ENCODE measurements at places on chromosomes 5 and 9. TPM values are rescaled to one million over a fixed set of nuclear protein-coding genes. Genes with fewer than 3 reads are reported as not detected.
A peak's percentile ranks its signal among the peaks of the same experiment; 100 is the strongest.

Gene IRX4
- not detected for polyA plus RNA-seq

Gene KCNMB1
- 0.15 TPM for polyA plus RNA-seq

Gene HRCT1
- 7.0 TPM for polyA plus RNA-seq

Gene OR4F3
- polyA plus RNA-seq, result not detected

Gene STPG3
- not detected for polyA plus RNA-seq

Gene OXCT1
- 12.8 TPM for polyA plus RNA-seq

Gene BARHL1
- polyA plus RNA-seq, result not detected

Gene PTPN3
- 0.03 TPM for polyA plus RNA-seq

Gene CDK7
- 24.6 TPM for polyA plus RNA-seq

GRCh38 chr9:123228967-123229366 lies 39.4 kb downstream of the STRBP start:
- DNase-seq, result no peak

DNA sequence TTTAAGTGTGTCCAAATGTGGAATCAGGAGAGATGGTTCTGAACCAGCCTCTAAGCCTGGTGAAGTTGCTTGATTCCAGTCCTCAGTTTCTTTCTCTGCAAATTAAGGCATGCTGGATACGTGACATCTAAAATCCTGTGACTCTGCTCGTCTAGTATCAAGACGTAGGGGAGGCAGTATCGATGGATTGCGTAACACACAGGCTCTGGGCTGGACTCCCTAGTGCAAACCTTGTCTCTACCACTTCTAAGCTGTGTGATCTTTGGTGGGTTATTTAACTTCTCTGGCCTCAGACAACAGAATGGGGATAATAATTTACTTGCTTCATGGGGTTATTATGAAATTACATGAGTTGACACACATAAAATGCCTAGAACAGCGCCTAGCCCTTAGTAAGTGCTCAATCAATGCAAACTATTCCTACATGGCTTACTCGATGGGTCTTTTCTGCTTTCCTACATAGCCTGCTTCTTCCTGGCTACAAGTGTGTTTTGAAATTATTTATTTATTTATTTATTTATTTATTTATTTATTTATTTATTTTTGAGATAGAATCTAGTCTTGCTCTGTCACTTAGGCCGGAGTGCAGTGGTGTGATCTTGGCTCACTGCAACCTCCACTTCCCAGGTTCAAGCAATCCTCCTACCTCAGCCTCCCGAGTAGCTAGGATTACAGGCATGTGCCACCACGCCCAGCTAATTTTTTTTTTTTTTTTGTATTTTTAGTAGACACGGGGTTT lies 102.1 kb downstream of the EGFLAM start:
- no peak for DNase-seq

DNA sequence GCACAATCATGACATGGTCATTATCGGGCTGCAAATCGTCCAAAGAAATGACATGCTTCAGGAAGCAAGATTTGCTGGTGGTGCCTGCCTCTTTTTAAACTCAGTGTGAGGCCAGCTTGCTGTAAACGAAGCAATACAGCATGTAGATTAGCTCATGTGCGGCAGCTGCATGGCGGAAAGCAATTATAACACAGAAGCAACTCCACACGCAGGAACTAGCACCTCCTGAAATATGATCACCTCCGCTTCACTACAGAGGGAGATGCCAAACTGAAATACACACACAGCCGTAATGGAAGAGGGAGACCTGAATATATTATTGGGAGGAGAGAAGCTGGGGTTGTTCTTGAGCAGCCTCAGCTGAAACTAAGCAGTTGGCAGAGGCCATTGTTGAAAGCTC lies 312.5 kb downstream of the PSAT1 start:
- no peak for DNase-seq

DNA sequence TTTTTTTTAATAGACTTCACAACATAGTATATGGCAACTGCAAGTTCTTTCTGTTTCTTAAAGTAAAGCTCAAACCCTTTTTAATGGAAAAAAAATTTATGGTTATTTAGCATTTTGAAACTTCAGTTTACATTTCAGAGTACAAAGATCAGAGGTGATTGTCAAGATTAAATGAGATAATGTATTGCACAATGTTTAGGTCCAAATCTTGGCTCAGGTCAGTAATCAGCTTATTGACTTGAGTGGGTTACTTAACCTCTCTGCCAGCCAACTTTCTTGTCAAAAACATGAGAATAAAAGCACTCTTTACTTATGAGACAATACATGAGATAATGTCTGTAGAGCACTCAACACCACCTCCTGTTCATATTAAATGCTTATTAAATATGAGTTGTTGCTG lies 345.1 kb upstream of the PTPRD start:
- no peak for DNase-seq

DNA sequence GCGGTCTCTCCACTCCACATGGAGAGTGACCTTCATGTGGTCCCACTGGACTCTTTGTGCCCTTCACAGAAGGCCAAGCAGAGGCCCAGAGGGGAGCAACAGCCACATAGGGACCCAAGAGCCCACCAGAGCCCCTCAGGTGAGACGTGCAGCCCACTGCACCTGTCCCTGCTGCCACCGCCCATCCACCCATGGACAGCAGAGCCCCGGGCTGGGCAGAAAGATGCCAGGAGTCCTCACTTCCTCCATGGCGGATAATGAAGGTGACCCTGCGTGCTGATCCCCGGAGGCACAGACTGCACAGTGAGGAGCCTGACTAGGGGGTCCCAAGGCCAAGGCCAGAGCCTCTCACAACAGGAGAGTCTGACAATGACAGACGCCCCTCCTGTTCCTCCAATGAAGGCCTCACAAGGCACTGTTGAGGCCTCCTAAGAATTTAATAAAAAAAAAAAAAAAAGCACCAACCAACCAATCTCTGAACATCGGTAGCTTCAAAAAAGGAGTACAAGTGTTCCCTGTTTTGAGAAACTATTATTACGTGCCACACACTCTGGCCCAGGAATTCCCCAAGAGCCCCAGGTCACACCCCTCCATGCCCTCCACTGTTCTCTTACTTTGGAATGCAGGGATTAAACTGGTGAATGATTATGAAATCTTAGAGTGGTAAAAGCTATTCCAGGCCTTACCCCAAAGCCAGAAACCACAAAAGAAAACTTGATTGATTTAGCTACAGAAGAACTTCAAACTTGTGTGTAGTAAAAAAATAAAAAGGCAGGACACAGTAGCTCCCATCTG lies 2.8 kb upstream of the PPP1R26 start:
- no peak for DNase-seq

DNA sequence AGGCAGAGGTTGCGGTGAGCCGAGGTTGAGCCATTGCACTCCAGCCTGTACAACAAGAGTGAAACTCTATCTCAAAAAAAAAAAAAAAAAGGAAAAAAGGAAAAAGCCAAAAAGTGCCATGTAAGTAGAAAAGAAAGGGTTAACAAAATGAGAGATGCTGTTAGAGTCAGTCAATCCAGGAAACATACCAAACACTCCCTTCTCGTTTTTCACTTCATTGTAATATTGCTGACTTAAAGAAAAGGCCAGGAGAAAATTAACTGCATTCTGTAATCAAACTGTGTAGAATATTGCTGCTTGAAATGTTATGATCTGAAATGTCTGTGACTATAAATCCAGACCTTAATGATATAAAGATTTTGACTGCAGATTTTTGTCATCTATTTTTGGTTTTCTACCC lies 379.1 kb downstream of the ENC1 start:
- DNase-seq, result no peak

DNA sequence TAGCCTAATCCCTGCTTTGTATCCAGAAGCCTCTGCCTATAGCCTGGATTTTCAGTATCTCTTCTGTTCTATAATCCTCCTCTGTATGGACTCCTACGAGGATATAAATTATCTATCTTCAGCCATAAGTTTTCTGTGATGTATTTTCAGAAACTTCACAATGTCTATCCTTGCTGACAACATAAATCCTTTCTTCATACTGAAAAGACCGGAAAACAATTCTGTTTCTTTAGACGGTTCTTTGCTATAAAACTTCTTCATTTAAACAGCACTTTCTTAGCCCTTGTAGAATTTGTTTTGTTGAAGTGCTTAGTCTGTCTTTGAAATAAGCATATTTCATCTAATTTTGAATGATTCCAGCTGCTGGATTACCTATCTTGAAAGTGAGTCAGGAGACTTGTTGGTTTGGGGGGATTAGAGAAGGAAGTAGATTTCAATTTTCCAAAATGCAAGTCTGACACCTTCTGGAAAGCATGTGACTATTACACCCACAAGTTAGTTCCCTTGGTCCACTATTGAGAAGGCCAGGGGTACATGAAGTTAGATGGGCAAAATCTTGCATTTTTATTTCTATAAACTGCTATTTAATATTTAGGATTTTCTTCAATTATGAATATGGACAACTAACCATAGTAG lies 96.3 kb upstream of the RANBP3L start:
- no peak for DNase-seq

DNA sequence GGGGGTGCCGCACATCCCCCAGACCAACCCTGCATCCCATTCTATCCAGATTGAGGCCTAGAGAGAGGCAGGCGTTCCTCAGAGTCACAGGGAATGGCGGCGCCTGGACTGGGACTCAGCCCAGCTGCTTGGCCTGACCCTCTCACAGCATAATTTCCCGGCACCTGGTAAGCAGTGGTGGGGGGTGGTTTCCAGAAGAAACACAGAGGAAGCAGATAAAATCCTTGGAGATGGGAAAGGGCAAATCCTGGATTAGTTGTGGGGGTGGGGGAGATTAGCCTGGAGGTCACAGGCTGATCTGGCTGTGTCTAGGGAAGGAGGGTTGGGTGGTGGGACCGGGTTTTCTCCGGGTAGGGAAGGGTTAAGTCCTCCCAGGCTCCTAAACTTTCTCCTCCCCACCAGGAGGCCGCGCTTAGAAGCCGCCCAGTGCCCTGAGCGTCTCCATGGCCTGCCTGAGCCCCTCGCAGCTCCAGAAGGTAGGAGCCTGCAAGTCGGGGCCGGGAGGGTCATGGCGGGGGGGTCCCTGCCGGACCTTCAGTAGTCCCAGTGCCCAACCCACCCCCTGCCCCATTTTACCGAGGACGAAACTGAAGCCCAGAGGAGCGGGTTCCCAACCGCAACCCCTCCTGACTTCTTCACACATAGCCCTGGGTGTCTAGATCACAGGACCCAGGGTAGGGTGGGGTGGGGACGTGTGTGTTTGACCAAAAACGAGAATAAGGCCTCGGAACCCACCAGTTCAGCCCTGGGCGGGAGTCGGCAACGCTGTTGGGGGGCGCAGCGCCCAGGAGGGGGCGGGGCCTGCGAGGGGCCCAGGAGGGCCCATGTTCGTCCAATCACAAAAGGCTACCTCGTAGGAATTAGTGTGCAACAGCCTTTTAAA lies 1.3 kb downstream of the PHYHD1 start:
- peak; percentile 37 for DNase-seq

- peak; percentile 20 for DNase-seq
These were observed 4.2 kb upstream of the UGT3A2 start for GRCh38 chr5:36070687-36071571.

DNA sequence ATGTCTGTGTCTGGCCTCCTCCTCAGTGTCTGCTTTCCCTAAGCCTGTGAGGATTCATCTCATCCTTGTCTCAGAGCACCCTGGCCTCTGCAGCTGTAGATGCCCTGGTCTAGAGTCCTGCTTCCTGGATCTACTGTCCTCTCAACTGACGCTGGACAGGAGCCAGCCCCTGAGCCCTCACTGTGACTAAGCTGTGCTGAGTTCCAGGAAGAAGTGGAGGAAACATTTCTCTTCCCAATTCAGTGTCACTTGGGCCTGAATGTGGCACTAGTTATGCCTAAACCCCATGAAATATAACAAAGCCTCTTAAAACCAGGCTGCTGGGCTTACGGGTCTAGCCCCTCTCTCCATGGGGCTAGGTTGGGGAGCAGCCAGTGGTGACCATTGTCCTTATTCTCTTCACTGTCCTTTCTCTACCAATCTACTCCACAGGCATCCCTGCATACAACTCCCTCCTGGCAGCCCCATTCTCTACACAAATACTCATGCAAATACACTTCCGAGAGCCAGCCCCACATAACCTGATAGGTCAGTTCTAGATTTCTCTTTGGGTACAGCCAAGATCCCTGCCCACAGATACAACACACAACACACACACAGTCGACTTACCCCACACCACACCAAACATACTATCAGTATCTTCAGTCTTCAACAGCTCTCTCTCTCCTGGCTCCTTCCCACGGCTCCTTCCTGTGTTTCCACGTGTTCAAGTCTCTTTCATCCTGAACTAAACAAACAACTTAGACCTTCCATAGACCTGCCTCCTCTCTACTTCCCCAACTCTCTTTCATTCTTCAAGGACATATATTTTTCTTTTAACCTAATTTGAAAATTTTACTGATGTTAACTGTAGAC lies 220.8 kb downstream of the SNX18 start:
- DNase-seq, result peak; percentile 15

- DNase-seq, result no peak
These were observed 49.9 kb downstream of the PTPN3 start for GRCh38 chr9:109448223-109448622.

GRCh38 chr9:91349115-91349555 lies 12.6 kb downstream of the AUH start:
- no peak for DNase-seq

DNA sequence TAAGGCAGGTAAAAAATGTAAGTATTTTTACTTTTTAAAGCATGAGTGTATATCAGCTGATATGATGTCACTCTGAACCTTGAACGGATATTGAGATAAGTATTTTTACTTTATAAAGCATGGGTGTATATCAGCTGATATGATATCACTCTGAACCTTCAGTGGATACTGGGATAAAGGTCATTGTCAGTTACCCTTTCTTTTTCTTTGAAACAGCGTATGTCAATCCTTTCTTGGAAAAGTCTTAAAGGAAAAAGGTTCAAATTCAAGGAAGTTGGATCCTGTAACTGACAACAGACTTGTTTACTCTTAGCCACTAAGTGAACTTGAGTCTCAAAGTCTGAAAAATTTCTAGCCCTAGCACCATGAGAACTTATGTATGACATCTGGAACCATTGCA lies 61.7 kb upstream of the IFNK start:
- DNase-seq, result no peak

GRCh38 chr5:169067751-169068173 lies 233.2 kb downstream of the SLIT3 start:
- no peak for DNase-seq

DNA sequence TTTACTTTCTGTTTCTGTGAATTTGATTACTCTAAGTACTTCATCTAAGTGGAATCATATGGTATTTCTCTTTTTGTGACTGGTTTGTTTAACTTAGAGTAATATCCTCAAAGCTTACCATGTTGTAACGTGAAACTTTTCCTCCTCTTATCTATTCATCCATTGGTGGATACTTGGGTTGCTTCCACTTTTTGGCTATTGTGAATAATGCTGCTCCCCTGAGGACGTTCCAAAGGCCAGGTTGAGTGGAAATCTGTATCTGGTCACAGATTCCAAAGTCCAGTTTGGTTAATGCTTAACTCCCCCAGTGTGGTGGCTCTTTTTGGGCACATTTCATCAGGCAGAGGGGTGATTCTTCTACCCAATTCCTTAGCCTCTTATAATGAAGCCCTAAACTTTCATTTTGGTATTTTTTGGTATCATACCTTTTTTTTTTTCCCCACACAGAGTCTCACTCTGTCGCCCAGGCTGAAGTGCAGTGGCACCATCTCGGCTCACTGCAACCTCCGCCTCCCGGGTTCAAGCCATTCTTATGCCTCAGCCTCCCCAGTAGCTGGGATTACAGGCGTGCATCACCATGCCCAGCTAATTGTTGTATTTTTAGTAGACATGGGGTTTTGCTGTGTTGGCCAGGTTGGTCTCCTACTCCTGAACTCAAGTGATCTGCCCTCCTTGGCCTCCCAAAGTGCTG lies 65.4 kb downstream of the CMYA5 start:
- DNase-seq, result no peak

Data from endothelial cell of umbilical vein (primary cell).